ENCODE measurements at places on chromosomes 16 and 17. TPM values are rescaled to one million over a fixed set of nuclear protein-coding genes. Genes with fewer than 3 reads are reported as not detected.
A peak's percentile ranks its signal among the peaks of the same experiment; 100 is the strongest.

GRCh38 chr16:89623511-89624261 is 10.2 kb downstream of the DPEP1 start:
- DNase-seq, result no peak

- no peak for DNase-seq
Measured at GRCh38 chr17:34504814-34505484, 74.4 kb upstream of the TMEM132E start.

DNA sequence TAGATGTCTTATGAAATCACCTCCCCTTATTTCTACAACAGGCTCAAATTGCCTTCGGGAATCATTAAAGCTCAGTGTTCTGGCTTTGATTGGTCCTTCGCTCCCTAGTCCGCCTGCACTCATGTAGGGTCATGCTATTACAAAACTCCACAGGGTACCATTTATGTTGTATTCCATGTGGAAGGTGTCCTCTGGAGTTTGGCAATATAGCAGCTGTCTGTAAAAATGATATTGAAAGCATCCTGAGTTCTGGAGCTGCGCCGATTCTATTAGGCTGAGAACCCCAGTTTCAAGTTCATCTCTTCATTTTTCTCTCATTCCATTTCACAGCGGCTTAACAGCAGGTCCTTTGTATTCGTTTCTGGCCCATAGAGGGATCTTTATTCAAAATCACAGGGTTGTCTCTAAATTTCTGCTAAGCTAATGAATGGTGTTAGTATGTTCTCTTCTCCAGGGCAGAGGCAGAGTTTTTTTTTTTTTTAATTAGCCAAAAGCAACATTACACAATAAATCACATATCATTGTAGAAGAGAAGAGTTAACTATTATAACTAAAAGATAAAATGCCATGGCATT is 71.9 kb upstream of the TEKT1 start:
- DNase-seq, result no peak

- DNase-seq, result no peak
Measured at GRCh38 chr16:10895053-10895946, 18.3 kb downstream of the CIITA start.

GRCh38 chr16:68273896-68274295 is 9.6 kb downstream of the SLC7A6 start:
- DNase-seq, result no peak

DNA sequence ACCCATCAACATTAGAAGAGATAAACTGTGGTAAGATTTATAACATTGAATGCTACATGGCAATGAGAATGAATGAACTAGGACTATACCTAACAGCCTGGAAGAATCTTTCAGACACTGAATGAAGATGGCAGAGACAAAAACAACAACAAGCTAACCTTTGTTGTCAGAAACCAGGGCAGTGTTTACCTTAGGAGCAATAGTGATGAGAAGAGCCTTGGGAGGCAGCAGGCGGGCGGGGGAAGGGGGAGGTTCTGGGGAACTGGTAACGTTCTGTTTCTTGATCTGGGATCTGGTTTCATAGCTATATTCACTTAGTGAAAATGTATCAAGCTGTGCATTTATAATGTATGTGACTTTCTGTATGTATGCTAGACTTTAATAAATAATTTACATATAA is 139.0 kb upstream of the TNRC6C start:
- DNase-seq, result no peak

DNA sequence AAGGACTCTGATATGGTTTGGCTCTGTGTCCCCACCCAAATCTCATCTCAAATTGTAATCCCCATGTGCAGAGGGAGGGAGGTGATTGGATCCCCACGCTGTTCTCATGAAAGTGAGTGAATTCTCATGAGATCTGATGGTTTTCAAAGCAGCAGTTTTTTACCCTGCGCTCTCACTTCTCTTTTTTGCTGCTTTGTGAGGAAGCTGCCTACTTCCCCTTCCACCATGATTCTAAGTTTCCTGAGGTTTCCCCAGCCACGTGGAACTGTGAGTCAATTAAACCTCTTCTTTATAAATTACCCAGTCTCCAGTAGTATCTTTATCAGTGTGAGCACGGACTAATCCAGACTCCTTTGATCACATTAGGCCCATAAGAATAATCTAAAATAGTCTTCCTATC is 719.7 kb upstream of the CDH8 start:
- DNase-seq, result no peak

DNA sequence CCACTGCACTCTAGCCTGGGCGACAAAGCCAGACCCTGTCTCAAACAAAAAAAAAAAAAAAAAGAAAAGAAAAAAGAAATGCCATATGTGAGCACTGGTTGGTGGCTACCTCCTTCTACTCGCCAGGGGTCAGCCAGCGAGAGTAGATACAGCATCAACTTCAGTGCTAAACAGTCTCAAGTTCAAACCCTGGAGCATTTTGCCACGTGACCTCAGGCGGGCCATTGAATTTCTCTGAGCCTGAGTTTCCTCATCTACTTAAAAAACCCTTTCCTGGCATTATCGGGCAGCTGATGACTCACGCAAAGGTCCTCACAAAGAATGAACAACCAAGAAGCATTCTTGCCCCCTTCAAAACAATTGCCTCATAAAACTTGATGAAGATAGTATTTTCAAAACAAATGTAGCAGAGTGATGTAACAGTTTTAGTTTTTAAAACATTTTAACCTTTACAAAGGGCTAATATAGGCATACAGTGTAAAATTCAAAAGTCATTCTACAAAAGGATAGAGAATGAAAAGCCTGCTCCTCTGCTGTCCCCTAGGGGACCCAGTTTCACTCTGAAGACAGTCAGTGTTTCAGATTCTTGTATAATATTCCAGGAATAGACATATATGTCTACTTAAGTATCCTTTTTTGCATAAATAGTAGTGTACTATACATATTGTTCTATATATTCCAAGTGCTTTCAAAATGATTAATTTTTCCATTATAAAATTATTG is 28.4 kb downstream of the DNAH2 start:
- DNase-seq, result no peak

- peak; percentile 57 for DNase-seq
Measured at GRCh38 chr16:54645345-54645744, 285.3 kb upstream of the IRX5 start.

- no peak for DNase-seq
Measured at GRCh38 chr17:3808701-3809100, 7.7 kb upstream of the ITGAE start.

- DNase-seq, result no peak
Measured at GRCh38 chr16:67468731-67469130, 12.2 kb downstream of the ATP6V0D1 start.

DNA sequence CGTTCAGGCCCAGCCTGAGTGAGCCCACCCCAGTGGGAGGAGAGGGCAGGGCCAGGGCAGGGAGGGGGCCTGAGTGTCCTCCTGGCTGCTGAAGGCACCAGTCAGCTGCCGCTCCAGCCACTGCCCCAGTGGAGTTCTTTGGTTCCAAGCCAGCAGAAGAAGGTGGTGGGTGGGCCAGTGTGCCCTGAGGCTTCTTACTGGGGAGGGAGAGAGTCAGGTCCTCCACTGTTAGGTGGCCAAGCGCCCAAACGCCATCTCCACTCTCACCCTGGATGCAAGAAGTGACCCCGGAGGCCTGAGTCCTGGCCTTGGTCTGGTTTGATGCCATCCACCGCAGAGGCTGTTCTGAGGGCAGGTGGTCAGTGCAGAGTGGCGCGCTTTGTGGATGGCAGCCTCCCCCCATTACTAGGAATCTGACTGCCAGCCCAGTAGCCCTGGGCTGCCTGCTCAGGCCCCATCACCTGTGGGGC is 2.2 kb downstream of the RNF213 start:
- no peak for DNase-seq

- DNase-seq, result no peak
Measured at GRCh38 chr16:87930456-87930855, 5.9 kb downstream of the CA5A start.

GRCh38 chr17:57875290-57876022 is 25.6 kb upstream of the MRPS23 start:
- peak; percentile 84 for DNase-seq

DNA sequence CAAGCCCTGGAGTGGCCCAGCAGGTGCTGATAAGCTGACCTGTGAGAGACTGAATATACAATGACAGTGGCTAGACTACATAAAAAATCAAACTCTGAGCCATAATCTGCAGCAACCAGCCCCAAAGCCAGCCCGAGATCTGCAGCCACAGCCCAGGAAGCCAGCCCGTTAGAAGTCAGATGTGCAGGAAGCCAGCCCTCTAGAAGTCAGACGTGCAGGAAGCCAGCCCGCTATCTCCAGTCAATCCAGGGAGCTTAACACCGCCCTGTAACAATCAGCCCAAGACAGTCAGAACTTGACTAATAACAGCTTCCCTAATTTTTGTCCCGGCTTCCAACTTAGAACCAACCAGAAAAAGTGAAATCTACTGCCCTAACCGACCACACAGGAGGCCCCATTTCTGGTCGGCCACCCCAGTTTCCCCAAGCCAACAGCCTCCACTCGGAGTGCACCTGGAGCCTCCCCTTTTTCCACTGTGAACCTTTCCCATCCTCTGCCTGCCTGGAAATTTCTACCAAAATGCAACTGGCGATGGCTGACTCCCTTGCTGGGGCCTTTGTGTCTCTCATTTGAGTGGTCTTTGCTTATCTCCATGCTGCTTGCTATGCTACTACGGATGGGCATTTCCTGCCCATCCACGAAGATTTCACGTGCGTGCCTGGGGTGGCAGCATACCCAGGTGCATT is 769.3 kb downstream of the KCNJ18 start:
- no peak for DNase-seq

DNA sequence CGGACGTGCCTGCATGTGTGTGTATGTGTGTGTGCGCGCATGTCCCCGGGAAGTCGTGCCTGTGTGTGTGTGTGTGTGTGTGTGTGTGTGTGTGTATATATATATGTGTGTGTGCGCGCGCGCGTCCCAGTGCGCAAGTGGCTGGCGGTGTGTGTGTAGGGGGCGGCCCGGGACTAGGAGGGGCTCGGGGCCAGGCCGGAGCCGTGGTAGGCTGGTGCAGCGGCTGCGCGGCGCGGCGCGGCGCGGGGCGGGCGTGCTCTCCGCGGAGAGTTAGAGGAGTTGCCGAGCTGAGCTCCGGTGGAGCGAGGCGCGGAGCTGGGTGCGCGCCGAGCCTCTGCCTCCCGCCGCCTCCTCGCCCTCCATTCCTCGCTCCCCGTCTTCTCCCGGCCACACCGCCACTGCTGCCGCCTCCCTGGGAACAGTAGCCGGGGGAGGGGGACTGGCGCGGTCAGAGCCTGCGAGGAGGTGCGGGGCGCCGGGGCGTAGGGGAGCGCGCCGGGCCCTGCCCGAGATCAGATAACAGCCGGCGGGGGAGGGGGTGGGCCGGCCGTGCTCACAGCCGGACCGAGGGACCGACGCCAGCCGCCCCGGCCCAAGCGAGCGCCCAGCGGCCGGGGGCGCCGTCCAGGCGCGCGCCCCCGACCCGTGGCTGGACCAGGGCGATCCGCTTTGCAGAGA is at the start of gene KCNJ12:
Gene KCNJ12, plus strand, starts transcription at position 277 of the 678 bp plus-strand sequence. CDS start 38,986 bp downstream, outside the sequence.
- DNase-seq, result no peak

- no peak for DNase-seq
Measured at GRCh38 chr17:46154151-46154816, 38.9 kb downstream of the KANSL1 start.

DNA sequence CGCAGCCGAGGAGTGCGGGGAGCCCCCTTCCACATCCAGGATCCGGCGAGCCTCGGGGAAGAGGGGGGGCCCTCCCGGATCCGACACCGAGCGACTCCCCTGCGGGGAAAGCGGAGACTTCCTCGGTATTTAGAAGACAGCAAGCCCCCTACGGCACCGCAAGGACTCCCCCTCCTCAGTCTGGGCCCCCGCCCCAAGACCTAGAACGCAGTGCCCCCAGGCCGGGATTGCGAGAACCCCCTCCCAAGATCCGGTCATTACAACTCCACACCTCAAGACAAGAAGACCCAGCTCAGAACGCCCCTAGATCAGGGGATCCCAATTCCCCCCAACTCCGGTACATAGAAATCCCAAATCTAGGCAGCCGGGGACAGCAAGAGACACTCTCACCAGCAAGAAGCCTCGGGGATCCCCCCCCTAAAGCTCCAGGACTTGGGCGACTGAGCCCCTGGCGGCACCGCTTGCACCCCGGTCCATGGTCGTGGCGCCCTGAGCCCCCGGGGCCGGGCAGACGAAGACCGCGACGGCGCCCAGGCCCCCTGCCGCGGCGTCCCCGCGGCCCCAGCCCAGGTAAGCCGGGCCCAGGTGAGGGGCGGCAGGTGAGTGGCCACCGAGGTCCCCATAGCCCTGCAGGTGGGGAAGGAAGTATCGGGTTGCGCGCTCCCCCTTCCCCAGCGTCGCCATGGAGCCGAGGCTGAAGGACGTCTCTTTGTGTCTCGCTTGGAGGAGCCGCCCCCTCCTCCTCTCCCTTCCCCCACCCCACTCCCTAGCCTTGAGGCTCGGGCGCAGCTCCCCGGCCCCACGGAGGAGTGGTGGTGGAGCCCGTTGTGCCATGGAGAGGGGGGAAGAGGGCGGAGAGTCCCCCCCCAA is 641 bp downstream of the SBK1 start:
- no peak for DNase-seq

- no peak for DNase-seq
Measured at GRCh38 chr16:56628486-56629350, 3.1 kb downstream of the MT1E start.

DNA sequence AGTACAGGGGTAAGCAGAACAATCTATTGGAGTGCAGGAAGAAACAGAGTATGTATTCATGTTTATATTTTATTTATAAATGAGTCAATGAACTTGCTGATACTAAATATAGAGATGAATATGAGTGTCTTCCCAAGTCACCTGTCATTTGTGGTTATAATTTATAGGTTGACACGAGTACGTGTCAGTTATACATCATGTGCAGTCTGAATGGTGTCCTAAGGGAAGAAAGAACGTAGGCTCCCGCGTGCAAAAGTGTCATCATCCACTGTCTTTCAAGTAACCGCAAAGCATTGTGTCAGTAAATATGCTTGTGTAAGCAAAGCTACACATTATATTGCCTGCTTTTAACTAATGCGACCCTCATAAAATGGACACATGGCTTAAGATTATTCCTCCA is 786.1 kb downstream of the KCNJ2 start:
- no peak for DNase-seq

ACE gene
- 90.7 TPM for total RNA-seq

SRL gene
- 1.4 TPM for total RNA-seq

PYY gene
- total RNA-seq, result not detected

FOXJ1 gene
- total RNA-seq, result 21.5 TPM

USP6 gene
- total RNA-seq, result 0.30 TPM

KRTAP2-3 gene
- total RNA-seq, result not detected

KRTAP9-4 gene
- not detected for total RNA-seq

RNF43 gene
- total RNA-seq, result 9.7 TPM

ZNF750 gene
- 4.7 TPM for total RNA-seq

TBC1D3C gene
- 0.38 TPM for total RNA-seq

TIGD7 gene
- 5.3 TPM for total RNA-seq

NPIPA2 gene
- 8.5 TPM for total RNA-seq
